ENCODE measurements at places on chromosomes 2 and 18. TPM values are rescaled to one million over a fixed set of nuclear protein-coding genes. Genes with fewer than 3 reads are reported as not detected.
A peak's percentile ranks its signal among the peaks of the same experiment; 100 is the strongest.

Gene CXCR1
- not detected for total RNA-seq

DNA sequence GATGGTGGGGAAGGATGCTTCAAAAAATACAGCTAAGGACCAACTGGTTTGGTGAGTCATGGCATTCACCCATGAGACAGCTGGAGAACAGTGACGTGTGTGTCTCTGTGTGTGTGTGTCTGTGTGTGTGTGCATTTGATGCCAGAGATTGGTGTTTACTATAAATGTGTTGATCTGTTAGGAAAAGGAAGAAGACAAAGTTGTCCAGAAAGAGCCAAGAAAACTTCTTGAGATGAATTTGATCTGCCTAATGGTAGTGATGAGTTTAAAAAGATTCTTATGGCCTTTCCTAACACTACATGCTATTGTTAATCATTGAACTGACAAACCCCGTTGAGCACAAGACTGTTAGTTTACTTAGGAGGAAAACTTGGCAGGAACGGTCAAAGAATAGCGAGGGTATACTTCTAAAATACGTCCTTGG is 36.4 kb upstream of the IL1R1 start:
- no peak for DNase-seq

Gene PAIP2B
- 3.1 TPM for total RNA-seq

DNA sequence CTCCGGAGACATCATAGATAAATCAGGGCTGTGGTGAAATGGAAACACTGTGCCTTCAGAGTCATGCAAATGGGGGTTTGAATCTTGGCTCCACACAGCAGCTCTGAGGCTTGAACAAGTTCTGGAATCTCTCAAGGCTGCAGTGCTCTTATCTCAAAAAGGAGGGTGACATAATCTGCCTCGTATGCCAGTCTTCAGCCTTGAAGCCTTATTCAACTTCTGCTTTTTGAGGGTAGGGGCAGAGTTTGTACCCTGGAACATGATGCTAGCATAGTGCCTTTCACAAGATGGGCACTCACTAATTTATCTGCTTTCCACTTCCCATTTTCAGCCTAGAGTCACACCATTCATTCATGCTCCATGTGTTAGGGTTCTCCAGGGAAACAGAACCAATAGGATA is 42.3 kb downstream of the GATA6 start:
- no peak for DNase-seq

DNA sequence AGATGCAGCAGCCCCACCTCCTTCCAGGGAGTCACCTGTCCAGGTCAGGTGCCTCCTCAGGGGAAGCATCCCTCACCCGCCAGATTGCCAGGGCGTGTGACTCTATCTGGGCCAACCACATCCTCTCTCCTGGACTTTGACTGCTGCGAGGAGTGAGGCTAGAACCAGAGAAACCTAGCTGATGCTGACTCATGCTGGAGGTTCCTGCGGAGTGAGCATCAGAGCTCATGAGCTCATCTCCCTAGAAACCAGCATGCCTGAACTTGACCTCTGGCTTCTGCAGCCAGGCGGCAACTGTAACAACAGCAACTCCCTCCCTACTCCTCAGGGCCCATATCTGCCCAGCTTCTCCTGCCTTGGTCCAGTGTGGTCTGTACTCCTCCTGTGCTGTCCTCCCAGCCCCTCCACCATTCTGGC is 28.3 kb upstream of the NT5DC4 start:
- DNase-seq = peak; percentile 82

GRCh38 chr18:37297106-37297505 is 268.5 kb downstream of the CELF4 start:
- DNase-seq = no peak

Gene PSMA8
- total RNA-seq = 1.9 TPM

GRCh38 chr2:50769406-50770181 is 262.3 kb downstream of the NRXN1 start:
- no peak for DNase-seq

Gene CROCC2
- total RNA-seq = not detected

Gene REG1A
- total RNA-seq = not detected

DNA sequence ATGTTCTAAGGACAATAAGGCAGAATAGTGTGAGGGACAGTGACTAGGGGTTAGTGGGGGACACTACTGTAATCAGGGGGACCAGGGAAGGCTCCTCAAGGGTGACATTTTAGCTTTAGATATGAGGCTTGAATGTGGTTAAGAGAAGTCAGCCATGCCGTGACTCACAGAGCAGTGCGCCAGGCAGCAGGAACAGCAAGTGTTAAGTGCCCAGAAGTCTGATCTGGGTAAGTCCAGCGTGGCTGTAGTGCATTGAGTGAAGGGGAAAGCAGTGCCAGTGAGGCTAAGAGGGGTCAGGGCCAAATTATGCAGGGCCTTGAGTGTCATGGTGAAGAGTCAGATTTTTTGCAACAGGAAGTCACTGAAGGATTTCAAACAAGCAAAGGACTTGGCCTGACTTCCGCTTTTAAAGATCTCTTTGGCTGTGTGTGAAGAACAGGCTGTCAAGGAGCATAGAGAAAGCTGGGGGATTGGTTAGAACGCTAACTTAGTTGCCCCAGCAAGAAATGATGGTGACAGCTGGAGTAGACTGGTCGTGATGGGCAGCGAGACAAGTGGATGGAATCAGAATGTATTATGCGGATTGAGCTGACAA is 151.5 kb downstream of the MSH2 start:
- DNase-seq = no peak

Gene DSC1
- total RNA-seq = 0.19 TPM

Gene ZNF521
- not detected for total RNA-seq

Gene TMEM17
- total RNA-seq = 0.32 TPM

GRCh38 chr2:190582019-190582418 is 47.5 kb upstream of the NEMP2 start:
- DNase-seq = no peak

Gene OSGEPL1
- 10.3 TPM for total RNA-seq

Gene KLHL41
- total RNA-seq = 0.34 TPM

DNA sequence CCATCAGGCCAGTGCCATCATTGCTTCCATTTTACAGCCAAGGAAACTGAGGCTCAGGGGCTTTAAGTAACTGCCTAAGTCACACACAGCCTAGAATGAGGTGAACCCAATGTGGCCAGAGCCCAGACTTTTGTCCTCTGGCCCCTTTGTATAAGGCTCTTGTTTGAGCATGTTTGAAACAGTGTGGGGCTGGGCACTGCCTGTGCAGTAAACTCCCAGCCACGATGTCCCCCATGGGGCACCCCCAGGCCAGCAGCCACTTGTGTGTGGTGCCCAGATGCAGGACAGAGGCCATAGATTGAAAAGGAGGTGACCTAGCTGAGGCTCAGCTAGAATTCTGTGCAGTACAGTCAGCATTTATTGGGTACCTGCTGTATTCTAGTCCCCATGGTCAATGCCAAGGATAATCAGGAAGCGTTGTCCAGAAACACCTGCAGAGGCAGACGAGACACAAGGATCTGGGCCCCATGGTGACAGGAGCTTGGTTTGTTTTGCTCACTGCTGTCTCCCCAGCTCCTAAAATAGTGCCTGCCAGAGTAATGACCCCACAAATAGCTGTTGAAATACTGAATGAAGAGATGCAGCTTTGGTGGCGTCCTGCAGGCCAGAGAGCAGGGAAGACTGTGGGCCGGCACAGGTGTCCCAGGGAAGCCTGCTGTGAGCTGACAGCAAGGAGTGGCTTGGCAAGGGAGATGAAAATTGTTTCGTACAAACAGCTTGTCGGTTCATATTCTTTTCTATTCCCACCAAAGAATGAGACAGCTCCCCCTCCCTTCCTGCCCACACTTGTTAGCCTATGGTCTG is 160.7 kb downstream of the LDLRAD4 start:
- no peak for DNase-seq

Measured in activated T-cell treated with anti-CD3 and anti-CD28 coated beads, Interleukin-2, amount 50 U/mL, for 72 hours (primary cell).